ENCODE measurements at places on chromosomes 12 and 14.

GRCh38 chr12:27335364-27336281 lies 3.0 kb downstream of the BMAL2 start:
- DNase-seq, result no peak

- DNase-seq, result no peak
Observed at GRCh38 chr12:63090716-63091115, 60.3 kb downstream of the AVPR1A start.

- DNase-seq, result no peak
Observed at GRCh38 chr14:99240627-99241324, 31.2 kb downstream of the BCL11B start.

DNA sequence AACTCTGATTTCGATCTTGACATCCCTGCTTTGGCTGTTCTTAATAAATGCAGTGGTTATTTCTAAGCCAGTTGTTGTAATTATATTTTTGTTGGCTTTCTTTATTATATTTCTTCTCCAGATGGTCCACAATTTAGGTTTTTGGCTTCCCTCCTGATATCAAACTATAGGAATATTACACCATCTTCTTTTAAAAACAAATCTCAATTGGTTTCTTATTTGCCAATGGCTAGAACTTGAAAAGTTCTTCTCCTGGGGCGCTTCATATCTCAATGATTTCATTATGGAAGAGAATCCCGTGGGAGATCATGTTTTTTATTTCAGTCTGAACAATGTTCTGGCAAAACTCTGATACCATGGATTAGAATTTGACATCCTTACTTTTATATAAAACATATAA lies 292.3 kb downstream of the FLRT2 start:
- no peak for DNase-seq

GRCh38 chr14:54713379-54713778 lies 146.5 kb downstream of the SAMD4A start:
- no peak for DNase-seq

GRCh38 chr12:51593539-51593938 lies 2.5 kb downstream of the SCN8A start:
- DNase-seq, result no peak
